NCI-H2107 (cell line): ENCODE measurements at places on chromosomes 5 and 9.

DNA sequence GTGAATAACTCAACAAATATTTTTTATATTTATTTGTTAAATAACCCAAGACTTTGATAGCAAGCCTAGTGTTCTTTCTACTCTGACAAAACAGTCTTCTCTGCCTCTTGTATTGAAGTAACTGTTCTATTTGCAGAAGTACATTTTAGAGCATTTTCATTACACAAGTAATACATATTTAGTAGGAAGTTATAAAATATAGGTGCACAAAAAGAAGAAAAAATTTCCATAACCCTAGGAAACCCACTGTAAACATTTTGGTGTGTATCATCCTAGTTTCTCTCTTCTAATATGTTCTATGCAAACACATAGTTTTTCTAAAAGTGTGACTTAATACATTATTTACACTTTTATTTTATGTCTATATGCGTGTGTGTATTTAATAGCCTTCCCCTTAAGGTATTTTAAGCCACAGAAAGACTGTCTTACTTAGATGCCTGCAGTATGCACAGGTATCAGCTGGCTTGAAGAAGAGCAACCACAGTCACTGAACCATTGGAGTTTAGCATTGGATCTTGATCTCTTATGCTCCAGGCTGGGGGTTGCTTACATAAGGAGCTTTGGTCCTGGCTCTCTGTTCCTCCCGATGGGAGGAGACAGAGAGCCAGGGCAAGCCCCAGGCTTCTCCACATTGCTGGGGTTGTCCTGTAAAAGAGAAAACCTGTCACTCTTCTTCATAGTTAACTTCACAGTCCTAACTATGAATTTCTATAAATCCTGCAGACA lies 3.8 kb downstream of the SELENOP start:
- no peak for DNase-seq

DNA sequence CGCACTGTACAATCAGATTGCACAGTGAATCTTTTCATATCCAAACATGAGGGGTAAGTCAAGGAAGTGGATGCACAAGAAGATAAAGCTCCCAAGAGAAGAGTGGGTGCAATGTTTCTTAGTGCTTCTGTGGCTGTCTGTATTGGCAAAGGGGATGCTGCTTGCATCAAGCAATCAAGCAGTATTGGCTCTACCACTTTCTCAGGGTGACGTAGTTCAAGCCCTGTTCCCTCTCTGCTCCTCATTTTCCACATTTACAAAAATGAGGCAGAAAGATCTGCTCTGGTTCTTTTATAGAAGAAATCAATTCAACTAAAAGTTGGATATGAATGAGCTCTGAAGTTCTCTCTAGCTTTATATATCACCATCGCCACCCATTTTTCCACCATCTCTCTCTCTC lies 2.3 kb downstream of the TNFSF8 start:
- DNase-seq: no peak

DNA sequence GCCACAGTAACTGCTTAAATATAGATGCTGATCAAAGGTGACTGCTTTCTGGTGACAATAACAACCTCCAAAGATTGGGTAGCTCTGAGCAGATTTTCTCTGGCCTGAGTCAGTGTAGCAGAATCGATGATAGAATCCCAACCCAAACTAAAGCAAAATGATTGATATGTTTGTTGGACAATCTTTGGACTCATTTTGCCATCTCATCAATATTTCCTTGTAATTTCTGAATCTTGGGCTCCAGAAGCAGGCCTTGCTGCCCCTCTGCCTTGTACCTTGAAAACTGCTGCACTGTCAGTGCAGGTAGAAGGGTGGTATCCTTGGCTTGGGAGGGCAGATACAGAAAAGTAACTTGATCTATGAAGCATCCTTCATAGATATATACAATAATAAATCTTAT lies 18.9 kb downstream of the TTC23L start:
- no peak for DNase-seq

- no peak for DNase-seq
Observed at GRCh38 chr5:95822542-95823181, at the start of gene GLRX. TSS of gene GLRX (minus strand) at chr5:95822726. CDS start at chr5:95822662, 64 bp downstream.

GRCh38 chr9:130143279-130143893 lies 28.8 kb upstream of the NCS1 start:
- DNase-seq: no peak

DNA sequence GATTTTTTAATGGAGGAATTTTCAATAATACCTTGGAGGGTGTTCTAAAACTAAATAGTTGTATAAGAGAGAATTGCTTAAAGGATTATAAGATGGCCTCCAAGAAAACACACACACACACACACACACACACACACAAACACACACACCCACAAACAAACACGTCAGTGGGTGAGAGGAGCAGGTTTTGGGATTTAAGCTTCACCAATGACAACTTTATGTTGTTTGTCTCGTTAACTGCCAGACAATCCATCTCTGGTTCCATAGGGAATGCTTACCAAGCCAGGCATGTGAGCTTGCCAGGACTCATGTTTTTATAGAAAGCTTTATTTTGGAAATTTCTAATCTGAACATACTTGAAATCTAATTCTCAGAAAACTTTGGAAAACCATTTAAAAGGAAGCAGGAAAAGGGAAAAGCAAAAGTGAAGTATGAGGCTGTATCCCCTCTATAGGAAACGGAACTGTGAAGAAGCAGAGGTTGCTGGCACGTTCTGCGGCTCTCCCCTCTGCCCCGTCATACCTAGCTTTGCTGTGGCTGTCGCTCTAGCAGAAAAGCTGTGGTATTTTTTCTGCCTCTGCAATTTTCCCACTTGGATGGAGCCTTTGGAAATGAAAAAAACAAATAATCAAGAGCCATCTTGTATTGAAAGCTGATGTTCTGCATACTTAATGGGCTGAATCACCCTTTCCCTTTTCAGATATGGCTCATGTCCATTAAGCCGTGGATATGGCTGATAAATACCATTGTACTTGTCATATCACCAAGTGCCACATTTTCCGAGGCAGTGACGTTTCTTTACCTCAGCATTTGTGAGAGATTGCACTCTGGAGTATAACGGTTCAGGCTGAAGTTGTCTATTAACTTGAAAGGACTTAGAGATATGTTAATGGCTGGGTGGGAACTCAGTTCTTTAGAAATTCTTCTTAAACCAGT lies 112.7 kb downstream of the NTRK2 start:
- DNase-seq: no peak

- DNase-seq: no peak
Observed at GRCh38 chr5:112738191-112738560, 491 bp downstream of the APC start.

GRCh38 chr5:67746103-67746502 lies 469.5 kb upstream of the PIK3R1 start:
- no peak for DNase-seq

- no peak for DNase-seq
Observed at GRCh38 chr5:32195265-32195664, 21.1 kb upstream of the GOLPH3 start.

DNA sequence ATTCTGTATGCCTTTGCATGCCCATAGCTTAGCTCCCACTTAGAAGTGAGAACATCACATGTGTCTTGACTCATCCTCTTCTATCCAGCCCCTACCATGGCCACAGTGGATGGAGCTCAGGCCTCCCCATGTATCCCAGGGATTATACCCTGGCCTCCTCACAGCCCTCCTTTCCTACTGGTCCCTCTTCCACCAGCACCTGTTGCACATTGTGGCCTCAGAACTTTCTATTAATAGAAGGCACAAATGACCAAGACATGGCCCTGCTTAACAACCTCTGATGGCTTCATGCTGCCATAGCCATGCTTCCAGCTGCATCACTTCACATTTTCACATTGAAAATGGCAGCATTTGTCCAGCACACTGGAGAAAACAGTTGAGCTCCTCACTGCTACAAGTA lies 315.4 kb downstream of the CDK5RAP2 start:
- DNase-seq: no peak

DNA sequence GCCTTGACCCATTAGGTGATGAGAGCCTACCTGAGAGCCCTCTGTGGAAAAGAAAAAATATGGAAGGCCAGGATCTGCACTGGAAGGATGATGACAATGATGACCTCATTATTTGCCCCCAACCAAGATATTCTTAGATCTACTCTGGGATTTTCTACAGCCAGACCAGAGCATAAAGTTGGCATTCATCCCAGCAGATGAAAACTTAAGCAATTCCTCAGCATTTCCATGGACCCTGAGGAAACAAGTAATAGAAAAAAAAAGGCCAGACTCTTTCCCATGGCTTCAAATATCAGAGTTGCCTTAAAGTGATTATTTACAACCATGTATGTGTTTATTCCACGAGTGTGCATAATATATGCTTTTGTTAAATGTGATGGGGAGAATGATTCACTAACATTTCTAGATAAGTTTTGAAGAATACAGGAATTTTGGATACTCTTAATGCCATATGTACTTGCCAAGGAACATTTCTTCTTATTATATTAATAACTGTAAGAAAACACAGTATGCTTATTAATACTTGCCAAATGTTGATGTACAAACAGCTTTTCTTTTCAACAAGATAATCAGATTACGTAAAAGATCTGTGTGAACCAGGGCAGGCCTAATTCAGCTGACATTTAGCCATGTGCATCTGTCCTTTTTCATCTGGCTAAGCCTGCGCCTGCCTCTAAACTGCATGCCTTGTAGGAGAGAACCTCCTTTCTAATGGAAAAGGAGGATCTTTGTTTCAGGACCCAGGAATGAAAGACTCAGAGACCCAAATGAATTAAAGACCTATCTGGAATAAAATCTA lies 94.8 kb downstream of the ARRDC3 start:
- no peak for DNase-seq

GRCh38 chr9:70415041-70415440 lies 584 bp upstream of the KLF9 start:
- DNase-seq: no peak

- no peak for DNase-seq
Observed at GRCh38 chr5:141875795-141876627, 2.2 kb downstream of the PCDH1 start.

DNA sequence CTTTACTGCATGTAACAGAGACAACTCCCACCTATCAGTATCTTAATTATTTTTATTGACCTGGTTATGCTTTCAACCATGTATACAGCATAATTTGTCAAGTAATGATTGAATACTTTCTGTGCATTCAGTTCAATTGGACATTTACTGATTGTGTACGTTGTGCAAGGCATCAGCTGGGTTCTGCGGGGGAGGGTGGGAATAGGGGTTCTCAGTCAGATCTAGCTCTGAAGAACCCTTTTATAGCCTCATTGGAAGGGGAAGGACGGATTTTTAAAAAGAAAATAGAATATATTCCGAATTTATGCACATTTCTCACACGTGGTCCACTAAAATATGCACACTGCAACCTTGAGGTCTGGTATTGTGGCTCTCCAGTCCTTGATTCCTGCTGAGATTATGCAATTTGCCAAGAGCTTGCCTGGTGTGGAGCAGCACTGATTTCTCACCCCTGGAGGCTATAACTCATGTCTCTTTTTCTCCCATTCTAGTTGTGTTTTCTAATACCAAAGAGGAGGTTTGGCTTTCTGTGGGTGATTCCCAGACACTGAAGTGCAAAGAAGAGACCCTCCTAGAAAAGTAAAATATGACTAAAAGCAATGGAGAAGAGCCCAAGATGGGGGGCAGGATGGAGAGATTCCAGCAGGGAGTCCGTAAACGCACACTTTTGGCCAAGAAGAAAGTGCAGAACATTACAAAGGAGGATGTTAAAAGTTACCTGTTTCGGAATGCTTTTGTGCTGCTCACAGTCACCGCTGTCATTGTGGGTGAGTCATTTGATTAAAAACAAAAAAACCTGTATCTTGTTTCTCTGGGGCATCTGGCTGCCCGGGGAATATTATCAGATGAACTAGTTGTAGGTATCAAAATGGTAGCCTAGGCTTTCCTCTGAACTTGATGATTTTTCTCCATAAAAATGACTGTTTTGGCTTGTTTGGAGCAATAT lies 1.7 kb downstream of the SLC1A3 start:
- no peak for DNase-seq

DNA sequence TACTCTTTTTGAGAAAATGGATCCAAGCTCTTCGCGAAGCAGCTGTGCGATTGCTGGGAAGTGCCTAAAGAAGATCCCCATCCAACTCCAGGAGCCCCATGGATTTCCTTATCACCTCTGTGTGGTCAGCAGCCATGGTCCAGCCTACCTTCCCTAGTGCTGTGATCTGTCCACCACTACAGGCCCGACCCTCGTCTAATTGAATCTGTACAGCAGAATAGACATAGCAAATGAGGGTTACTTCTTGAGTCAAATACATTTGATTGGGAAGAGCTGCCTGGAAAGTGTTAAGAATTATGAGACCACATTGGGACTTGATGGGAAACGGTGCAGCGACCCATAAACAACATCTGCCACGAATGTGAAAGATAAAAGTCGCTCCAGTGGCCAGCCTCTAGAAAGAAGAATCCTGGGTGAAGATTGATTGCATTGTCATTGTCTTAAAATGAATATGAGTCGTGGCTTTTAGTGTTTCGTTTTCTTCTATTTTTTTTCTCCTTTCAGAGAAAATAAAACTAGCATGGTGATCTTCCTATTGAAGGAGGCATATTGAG lies 118.4 kb downstream of the PAM start:
- DNase-seq: no peak

DNA sequence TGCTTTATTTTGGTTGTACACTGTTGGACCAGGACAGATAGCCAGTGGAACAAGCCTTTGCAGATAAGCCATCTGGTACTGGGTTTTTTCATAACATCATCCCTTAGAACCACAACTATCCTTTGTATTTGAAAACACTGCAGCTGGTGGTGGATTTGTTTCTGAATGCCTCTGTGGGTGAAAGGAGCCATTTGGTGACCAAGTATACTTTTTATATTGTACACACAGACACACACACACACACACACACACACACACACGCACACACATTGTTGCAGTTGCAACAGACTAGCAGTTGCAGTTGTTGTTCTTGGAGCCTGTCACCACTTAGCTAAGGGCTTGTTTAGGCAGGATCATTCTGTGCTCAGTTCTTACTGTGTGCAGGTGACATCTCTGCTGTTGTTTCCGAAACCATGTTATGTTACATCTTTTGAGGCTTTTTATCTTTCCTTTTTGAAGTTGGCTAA lies 22.9 kb upstream of the CAVIN4 start:
- DNase-seq: no peak

DNA sequence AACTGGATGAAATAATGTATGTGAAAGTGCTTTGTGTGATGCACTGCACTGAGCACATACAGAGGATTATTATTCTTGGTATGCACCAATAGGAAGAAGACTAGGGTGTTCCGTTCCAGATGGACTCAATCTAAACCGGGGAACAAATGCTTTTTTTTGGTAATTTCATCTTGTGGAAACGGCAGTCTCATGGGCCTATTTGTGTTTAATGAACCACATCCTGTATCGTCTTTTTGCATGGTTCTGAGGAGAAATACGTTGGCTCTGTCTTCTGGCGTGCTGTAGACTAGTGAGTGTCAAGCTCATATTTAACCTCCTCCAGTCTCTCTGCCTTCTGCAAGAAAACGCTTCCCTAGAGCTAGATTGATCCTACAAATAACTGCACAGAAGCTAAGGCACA lies 30.0 kb downstream of the TRIM32 start:
- no peak for DNase-seq
